ENCODE measurements at places on chromosomes 1 and 21.
A peak's percentile ranks its signal among the peaks of the same experiment; 100 is the strongest.

GRCh38 chr1:168725831-168726230 is 3.2 kb downstream of the DPT start:
- no peak for DNase-seq

- DNase-seq = no peak
These were observed 55.1 kb upstream of the CR2 start for GRCh38 chr1:207398986-207399385.

DNA sequence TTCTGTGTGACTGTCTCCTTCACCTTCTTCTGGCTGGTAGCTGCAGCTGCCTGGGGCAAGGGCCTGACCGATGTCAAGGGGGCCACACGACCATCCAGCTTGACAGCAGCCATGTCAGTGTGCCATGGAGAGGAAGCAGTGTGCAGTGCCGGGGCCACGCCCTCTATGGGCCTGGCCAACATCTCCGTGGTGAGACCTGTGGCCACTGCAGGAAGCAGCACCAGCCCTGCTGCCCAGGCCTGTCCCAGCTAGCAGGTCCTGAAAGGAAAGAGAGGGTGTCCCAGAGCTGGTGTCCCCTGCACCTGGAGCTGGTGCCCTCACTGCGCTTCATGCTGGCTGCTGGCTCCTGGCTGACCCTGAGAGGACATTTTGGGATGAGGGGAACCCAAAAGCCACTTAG is 5.9 kb upstream of the ATXN7L2 start:
- no peak for DNase-seq

- DNase-seq = no peak
These were observed 1.0 kb upstream of the PIGV start for GRCh38 chr1:26786437-26787380.

- no peak for DNase-seq
These were observed 41.6 kb upstream of the PPIAL4F start for GRCh38 chr1:144551107-144551542.

DNA sequence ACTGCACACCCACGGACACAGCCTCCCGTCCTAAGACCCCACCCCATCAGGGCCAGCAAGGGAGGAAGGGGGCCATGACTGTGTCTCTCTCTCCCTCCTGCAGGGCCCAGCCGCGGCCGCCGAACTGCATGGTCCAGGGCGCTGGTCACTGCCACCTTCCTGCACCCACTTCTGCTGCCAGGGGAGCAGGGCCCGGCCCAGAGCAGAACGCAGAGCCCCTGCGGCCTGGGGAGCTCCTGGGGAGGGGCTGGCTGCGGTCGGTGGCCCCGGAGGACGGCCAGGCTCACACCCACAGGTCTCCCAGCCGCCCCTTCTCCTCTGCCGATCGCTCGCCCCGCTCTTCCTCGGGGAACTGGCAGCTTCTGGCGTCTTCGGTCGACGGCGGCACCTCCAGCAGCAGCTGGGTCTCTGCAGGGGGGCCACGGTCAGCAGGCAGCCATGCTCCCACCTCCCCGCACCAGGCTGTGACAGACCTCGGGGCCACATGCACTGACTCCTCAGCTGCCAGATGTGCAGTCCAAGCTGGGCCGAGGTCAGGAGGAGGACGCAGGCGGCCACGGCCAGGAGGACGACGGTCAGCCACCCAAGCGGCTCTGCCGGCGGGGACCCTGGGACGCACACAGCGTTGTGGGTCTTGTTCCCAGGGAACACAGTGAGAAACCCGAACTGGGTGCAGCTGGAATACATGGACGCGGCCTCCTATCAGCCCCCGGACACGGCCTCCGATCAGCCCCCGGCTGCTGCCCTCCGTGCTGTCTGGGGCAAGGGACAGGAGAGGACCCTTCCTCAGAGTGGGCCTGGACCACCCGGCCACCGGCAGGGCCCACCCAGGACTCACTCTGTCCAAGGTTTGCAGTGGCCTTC is 2.6 kb downstream of the TNFRSF18 start:
- DNase-seq = no peak

GRCh38 chr1:115184951-115185331 is 95.6 kb upstream of the TSPAN2 start:
- DNase-seq = no peak

DNA sequence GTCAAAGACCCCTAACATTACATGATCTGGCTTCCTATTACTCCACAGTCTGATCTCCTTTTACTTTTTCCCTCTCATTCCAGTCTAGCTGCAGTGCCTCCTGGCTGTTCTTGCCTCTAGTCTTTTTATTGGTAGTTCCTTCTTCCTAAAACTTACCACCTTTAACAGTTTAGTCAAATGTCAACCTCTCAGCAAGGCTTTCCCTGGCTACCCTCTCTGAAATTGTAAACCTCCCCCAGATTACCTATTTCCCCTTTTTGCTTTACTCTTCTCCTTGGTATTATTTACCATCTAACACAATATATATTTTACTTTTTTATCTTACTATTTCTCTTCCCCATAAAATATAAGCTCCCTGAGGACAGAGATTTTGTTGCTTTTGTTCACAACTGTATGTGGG is 129.6 kb downstream of the CLEC20A start:
- no peak for DNase-seq

DNA sequence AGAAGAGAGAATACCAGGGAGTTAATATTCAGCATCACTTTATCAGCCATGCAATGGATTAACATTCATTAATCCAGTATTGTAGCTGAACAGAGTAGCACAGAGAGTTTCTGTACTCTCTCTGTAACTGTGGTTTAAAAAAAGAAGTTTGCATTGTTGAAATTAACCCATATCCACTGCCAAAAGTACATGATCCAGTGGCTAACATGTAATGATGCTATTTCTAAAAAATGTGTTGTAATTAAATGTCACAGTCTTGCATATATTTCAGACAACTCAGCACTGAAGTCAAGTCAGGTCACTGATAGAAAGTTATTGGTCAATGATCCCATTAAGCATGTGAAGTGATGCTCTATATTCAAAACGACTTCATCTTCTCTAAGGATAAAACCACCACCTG is 141.3 kb downstream of the NRIP1 start:
- no peak for DNase-seq

- DNase-seq = no peak
These were observed 166.2 kb downstream of the TOMM20 start for GRCh38 chr1:234962340-234962989.

DNA sequence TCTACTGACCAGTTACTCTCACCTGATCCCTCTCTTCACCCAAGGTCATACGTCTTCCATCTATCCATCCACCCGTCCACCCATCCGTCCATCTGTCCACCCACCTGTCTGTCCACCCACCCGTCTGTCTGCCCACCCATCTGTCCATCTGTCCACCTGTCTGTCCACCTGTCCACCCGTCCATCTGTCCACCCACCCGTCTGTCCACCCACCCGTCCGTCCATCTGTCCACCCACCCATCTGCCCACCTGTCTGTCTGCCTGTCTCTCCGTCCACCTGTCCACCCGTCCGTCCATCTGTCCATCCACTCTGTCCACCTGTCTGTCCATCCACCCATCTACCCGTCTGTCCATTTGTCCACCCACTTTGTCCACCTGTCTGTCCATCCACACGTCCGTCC is 11.8 kb upstream of the KIF26B start:
- no peak for DNase-seq

- DNase-seq = no peak
These were observed 598.4 kb downstream of the ADGRL2 start for GRCh38 chr1:82399093-82399492.

- no peak for DNase-seq
These were observed 102.9 kb downstream of the ACTL8 start for GRCh38 chr1:17857996-17858395.

GRCh38 chr1:32104127-32104526 is 3.7 kb upstream of the KPNA6 start:
- DNase-seq = no peak

DNA sequence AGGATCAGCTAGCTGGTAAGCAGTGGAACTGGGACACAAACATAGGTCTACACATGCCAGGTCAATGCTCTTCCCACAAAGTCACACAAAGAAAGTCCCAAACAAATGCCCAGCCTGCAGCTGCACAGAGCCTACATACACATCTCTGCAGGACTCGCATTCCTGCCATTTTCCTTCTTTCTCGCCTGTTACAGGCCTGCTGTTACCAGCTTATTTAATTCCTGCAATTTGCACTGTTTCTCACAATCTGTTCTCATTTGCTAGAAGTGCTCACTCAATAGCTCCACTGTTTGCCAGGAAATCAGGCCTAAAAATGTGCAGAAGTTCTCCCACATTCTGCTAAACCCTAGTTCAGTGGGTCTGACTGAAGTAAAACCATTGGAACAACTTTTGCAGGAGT is 362.6 kb upstream of the C1orf87 start:
- DNase-seq = no peak

- DNase-seq = no peak
These were observed 107.1 kb downstream of the EIF4G3 start for GRCh38 chr1:21069549-21069948.

GRCh38 chr1:44134071-44134920 is 7.1 kb downstream of the KLF18 start:
- DNase-seq = no peak

DNA sequence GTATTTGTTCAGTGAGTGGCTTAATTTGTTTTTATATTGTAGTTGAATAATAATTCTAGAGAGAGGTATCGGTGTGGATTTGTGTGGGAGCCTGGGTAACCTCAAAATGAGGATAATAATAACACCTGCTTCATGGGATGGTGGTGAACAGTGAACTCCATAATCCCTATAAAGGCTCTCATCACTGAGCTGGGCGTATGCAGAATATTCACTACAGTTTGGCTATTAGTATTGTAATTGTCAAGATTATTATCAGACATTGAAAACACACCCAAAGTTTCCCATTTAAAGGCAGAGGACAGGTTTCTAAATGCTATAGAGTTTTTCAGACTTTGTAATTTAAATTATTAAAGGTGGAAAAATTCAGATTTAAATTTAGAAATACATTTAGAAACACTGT is 7.0 kb upstream of the LAMC2 start:
- no peak for DNase-seq

DNA sequence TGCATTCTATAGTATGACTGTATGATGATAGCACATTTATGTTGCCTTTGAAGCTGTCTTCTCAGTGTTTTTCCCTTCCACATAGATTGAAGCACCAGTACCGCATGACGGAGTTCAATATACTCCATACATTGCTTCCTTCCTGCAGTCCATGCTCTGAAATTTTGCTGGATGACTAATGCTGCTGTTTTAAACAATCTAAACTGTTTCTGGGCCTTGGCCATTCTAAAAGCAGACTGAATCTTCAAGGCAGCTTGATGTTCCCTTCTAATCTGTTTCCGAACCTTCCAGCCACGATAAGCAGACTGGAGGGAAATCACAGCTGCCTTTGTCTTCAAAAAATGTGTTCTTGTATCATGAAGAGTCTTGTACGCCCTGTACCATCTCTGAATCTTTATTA is 36.2 kb upstream of the F13B start:
- DNase-seq = no peak

DNA sequence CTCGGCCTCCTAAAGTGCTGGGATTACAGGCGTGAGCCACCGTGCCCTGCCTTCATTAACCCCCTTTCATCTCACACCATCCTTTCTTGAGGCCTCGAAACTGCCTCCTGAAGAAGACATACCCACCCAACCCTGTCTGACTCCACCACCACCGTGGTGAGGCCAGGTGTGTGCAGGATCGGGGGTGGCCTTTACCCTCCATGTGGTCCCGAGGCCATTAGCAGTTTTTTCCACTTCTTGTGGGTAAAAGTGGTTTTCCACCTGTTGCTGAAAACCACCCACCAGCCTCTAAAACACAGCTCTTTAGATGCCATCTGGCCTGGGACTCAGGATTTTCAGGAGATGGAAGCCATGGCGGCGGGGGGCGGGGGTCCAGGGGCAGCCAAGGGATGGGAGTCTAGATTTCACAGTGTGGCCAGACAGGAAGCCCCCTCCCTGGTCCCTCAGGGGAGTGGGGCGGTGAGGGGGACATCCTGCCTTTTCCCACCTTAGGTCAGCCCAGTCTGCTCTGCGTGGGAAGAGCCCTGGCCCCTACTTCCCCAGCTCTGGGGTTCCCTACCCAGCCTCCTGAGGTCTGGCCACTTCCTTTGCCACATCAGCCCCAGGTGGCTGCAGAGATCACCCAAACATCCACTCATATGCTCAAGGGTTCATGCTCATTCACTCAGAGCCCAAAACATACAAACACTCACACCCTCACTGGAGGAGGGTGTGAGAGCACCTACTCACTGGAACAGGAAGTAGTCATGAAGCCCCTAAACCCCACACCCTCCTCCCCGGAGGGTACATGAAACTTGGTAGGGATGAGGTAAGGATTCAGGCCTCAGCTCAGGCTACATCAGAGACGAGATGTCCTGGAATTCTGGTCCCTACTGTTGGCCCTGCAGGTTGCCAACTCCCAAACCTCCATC is 2.3 kb downstream of the FGR start:
- DNase-seq = peak; percentile 24

DNA sequence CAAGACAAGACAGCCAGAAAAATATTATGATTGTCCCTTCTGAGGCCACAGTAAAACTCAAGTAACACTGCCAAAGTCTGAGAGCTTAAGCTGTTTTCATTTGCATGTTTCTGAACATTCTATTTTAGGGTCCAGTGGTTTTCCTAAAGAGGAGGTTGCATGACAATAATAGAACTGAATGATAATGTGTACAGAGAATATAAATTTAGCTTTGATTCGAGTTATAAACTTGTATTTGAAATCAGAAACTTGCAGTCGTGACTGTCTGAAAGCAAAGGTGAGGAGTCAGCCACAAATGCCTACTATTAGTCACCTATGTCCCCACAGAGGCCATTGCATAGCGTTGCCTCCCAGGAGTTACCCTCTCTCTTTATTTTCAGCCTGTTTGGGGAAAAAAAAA is 363.1 kb upstream of the ADGRL2 start:
- DNase-seq = no peak

DNA sequence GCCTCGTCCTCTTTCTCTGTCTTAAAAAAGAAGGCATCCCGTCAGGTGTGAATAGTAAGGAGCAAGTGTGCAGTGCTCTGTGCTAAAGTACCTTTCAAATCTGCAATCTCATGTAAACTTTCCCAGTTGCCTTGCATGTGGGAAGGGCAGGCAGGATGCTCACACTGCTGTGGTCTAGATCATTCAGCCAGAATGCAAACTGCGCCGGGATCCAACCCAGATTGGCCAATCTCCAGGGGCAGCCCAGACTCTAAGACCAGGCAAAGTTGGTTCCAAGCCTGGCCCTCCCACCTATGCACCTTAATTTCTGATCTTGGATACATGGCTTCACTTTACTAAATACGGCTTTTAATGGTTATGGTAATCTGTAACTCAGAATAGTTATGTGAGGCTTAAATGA is 3.2 kb upstream of the MAP1LC3C start:
- no peak for DNase-seq

- no peak for DNase-seq
These were observed 37.7 kb upstream of the DDAH1 start for GRCh38 chr1:85502625-85503083.
